ENCODE measurements at places on chromosomes 1 and 21.
A peak's percentile ranks its signal among the peaks of the same experiment; 100 is the strongest.

DNA sequence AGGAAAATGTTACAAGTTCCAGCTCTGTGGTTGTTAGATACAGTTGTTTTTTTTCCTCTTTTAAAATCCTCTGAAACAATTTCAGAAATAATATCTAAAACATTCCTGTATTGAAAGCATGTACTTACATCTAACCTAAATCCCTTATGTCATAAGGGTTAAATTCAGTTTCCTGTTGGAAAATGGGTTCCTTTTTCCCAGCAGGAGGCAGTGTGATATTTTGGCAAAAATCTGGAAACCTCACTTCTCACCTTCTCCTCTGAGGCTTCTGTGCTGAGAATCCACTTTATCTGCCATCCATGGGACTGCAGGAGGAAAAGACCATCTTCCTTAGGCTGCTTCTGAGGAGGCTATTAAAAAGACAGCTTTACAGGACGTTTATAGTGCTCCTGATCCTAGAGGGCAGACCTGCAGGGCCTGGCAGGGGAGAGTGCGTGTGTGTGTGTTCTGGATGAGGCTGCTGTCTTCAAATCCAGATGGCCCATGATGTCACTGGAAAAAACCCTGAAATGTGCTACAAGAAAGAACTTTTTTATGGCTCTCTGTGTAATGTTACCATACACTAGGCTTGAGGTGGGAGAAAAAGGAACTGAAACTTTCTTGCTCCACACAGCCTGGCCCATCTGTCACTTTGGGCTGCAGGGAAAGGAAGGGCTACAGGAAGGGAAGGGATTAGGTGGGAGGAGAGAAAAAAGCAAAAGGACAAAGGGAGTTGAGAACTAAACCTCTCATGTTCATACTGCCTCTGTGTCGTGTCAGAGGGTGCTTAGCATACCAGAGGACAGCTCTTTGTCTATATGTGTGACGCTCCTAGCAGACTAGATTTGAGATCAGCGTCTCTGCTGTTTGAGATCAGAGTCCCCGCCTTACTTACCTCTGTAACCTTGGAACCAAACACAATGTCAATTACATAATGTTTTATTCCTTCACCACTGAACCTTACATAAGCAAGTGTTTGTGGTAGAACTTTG is 379.2 kb upstream of the SPAG17 start:
- no peak for DNase-seq

DNA sequence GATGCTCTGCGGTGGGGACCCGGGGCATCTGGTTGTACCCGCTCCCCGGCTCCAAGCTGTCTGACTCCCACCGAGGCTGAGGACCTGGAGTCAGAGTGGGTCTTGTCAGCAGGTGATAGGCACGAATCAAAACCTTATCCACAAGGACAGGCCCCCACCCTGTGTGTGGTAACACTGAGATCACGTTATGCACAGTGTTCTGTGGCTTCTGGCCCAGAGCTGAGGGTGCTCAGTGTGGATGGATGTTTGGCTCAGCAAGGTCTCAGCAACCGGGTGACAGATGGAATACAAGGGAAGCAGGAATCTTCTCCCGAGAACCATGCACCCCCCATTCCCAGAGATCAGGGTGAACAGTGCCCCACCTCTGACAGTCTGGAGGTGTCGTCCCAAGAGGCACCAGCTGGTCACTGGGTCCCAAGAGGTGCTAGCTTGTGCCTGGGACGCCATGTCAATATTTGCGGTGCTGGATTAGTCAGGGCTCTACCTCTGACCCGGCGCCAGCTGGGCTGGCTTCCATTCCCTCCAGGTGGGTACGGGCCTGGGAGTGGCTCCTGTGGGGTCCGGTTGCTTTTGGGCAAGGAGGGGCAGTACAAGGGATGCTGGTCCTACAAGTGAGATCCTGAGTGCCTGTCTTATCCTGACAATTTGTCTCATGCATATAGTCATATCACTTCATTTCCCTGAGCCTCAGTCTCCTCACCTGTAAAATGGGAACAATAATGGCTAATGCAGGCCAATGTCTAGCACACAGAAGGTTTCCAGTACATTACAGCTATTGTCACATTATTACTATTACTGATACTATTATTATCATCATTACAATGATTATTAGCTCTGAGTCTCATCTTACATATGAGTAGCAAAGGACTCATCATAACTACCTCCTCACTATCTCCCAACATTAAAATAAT is 957 bp downstream of the CAPN9 start:
- no peak for DNase-seq

DNA sequence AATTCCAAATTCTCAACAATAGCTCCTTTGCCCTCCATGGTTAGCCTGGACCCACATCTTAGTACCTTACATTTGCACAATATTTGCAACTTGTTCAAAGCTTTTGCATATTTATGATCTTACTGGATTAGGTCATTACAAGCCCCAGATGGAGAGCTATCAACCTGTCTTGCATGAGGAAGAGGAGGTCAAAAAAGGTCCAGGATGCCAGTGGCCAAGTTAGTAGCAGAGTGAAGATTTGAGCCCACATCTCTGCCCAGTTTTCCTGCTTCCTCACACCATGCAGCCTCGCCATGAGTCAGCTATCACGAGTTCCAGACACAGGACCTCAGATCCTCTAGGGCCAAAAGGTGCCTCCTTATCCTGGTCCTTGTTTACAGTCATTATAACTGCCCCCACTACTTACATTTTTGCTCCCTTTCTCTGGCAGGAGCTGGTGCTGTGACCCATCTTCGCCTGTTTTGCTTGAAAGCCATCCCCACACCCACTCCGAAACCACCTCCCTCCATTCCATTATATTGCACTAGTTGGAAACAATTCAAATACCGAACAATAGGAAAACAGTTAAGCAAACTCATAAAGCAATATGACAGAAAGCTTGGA is 5.0 kb upstream of the AHCYL1 start:
- DNase-seq, result no peak

- no peak for DNase-seq
Measured at GRCh38 chr1:17569200-17570139, 30.0 kb downstream of the ARHGEF10L start.

- no peak for DNase-seq
Measured at GRCh38 chr1:110494522-110495406, 24.2 kb downstream of the KCNA10 start.

- peak; percentile 4 for DNase-seq
Measured at GRCh38 chr1:53107570-53108322, 34.7 kb downstream of the SLC1A7 start.

DNA sequence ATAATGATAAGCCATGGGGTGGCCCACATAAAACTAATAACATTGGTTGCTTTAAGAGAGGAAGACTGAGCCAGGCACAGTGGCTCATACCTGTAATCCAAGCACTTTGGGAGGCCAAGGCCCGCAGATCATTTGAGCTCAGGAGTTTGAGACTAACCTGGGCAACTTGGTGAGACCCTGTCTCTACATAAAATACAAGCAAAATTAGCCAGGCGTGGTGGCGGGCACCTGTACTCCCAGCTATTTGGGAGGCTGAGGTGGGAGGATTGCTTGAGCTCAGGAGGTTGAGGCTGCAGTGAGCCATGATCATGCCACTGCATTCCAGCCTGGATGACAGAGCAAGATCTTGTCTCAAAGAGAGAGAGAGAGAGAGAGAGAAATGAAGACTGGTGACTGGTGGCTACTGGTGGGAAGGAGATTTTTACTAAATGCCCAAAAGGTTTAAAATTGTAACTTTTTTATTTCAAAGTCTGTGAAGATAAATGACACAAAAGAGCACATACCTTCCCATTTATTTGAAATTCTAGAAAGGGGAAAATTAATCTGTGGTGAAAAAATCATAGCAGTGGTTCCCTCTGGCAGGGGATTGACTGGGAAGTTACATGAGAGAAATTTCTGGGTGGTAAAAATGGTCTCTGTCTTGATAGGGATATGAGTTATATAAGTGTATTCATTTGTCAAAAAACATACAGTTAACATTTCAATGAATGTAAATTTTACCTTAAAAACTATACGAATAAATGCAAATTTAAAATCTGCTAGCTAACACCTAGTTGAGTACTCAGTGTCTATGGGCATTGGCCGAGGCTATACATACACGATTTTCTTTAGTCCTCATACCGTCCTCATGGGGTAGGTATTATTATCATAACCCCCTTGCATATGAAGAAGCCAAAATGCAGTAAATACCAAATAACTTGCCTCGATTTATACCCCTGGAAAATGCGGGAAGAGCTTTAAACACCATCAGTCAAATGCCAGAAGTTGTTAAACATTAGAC is 2.2 kb upstream of the NBPF1 start:
- no peak for DNase-seq
